BJ (cell line): ENCODE measurements at places on chromosomes 1 and 21.
A peak's percentile ranks its signal among the peaks of the same experiment; 100 is the strongest.

DNA sequence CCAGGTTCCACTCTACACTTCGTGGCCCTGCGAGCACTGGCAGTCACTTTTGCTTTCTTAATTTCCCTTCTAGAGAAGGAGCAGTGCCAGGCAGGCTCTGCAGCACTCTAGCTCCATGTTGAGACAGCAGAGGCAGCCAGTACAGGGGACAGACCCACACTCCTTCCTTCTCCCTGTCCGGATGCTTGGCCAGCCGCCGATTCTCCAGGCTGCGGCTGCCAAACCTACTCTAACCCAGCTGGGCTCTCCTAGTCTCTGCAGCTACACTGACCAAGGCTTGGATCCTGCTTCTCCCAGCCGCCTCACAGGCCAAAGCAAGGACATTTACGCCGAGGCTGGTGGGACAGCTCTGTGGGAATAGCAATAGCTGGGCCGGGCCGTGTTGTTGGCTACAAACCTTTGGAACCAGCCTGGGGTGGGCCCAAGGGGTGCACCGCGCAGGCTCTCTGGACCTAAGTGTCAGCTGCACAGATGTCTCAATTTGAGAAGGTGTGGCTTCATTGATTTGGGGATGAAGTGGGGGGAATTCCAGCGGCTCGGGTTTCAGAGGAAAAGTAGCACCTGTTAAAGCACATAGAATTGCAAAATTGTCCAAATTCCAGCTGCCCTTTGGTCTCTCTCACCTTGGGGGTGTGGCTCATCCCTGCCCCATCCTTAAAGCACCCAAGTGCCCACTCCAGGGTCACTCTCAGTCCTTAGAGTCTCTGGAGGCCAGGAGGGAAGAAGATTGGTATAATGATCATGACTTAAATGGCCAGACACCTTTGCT, 3.2 kb downstream of the BARHL2 start:
- no peak for DNase-seq

GRCh38 chr1:78058670-78059069, 12.9 kb downstream of the GIPC2 start:
- no peak for DNase-seq

DNA sequence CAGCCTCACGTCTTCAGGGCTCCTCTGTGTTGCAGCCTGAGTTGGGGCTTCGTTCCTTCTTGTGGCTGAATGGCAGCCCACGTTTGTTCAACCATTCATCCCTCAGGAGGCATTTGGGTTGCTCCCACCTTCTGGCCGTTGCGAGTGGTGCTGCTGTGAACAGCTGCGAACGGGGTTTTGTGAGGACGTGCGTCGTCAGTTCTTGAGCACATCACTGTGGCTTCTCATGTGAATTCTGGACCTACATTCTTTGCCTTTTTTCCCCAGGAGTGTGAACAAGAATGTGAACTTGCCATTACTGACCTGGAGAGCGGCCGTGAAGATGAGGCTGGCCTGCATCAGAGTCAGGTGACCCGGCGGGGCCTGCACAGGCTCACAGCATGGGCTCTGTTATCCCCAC, 21.9 kb downstream of the PCNT start:
- no peak for DNase-seq

- DNase-seq: no peak
Observed at GRCh38 chr1:55987491-55988249, 591.7 kb downstream of the PLPP3 start.

DNA sequence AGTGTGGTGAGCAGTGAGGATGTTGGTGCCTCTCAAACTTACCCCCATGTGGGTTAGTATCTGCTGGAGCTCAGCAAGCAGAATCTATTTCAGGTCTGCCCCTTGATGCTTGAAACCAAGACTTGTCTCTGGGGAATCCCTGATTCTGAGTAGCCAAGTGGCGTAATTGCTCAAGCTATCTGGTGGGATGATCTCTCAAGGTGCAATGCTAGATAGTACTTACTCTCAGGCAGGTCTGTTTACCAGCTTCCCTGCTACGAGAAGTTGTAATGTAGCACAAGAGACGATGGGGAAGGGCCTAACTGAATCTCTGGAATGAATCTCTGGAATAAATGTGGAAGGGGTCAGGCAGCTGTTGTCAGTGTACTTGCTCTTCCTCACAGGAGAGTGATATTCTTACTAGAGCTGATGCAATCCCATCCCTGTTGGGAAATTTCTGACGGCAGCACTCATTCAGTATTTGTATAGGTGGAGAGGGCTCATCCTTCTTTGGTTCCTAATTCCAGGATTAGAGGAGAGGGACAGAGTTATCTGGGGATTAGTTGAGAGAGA, 65.4 kb downstream of the MACF1 start:
- DNase-seq: peak; percentile 37
